ENCODE measurements at places on chromosomes 4 and X.

- DNase-seq = no peak
These were observed 93.3 kb downstream of the RASGEF1B start for GRCh38 chr4:81378386-81378785.

GRCh38 chr4:100100985-100101384 lies 89.3 kb downstream of the DDIT4L start:
- no peak for DNase-seq

DNA sequence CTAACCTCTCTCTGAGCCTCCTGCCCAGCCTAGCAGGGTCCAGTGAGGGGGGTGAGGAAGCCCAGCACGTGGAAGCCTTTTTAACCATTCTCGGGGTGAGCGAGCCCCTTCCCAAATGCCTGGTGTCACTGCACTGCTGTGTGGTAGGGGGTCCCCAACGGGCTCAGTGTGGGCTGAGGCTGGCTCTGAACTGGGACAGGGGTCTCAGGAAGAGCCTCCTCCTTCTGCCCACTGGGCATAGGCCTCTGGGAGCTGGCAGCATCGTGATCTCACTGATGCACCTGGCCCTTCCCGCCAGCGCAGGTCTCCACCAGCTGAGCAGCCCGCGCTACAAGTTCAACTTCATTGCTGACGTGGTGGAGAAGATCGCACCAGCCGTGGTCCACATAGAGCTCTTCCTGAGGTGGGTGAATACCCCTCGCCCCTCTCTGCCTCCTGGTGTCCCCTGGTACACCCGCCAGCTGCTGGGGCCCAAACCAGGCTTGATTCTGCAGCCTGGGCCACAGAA lies 12.6 kb downstream of the HTRA3 start:
- no peak for DNase-seq

GRCh38 chrX:26253526-26253925 lies 37.6 kb downstream of the MAGEB5 start:
- no peak for DNase-seq

DNA sequence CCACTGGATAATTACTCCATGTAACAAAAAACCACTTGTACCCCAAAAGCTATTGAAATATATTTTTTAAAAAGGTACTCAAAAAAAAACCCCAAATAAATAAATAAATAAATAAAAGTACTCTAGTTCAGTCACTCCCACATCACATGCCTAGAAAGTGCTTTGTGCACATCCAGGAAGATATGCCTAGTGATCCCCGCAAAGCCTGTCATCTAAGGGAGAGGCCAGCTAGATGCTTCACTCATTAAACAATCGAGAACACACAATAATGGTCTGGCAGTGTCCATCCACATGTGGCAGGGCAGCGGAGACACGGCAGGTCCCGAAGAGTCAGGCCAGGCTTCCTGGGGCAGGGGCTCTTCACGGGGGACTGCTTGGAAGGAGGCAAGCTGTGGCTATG lies 47.6 kb downstream of the RAB33B start:
- no peak for DNase-seq

DNA sequence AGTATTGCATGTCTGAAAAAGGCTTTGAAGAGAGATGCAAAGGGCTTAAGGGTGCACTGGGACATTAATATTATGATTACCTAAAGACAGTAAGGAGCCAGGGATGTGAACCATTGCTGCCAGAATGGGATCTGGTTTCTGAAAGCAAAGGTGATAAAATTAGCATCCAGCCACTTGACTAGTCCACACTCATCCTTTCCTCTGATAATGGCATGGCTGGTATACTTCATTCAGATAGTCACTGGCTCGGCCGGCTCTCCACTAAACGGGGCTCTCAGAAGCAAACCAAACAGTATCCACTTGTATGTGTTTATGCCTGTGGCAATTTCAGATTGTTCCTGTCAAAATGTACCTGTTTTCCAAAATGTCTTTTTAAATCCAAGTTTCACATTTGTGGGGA lies 46.4 kb downstream of the MAMLD1 start:
- DNase-seq = no peak

DNA sequence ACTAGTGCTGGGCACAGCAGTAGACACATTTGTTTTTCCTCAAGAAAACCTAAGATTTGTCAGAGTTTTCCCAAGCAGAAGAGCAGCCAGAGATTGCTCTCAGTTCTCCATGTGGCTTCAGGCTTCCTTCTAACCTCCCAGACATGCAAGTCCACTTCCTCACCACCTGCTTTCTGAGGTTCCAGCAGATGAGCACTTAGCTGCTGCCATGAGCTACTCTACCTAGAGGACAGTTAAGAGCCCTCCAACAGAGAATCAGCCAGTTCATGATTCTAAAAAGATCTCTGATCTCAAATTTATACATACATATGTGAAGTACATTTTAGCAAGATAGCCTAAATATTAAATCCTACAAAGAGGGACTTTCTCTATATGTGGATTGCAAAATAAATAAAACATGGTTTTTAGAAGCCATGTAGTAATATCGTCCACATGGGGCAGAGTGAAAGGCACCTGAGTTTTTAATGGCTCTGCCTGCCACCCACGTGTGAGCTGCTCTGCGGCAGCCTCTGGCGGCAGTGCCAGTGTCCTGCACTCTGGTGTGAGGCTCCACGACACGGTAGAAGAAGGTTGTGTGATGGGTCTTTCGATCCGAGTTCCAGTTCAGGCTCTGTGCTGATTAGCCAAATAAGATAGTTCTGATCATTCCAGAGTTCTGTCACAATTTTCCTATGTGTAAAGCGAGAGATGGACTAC lies 10.3 kb downstream of the CYP4V2 start:
- peak; percentile 58 for DNase-seq

DNA sequence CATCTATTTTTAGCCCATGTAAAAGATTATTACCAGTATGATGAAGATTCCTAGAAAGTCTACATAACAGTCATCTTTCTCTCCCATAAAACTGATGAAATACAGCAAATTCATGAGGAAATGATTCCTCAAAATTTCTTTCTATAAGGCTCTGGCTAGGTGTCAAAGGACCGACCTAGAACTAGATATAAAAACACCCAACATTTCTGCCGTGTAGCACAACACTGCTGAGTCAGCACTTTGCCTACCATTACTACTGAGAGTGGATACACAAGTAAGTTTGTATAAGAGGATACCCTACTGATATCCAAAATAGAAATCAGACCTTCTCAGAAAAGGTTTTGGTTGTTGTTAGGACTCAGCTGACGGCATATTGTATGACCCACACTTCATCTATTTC lies 24.7 kb downstream of the TMEM47 start:
- DNase-seq = no peak

DNA sequence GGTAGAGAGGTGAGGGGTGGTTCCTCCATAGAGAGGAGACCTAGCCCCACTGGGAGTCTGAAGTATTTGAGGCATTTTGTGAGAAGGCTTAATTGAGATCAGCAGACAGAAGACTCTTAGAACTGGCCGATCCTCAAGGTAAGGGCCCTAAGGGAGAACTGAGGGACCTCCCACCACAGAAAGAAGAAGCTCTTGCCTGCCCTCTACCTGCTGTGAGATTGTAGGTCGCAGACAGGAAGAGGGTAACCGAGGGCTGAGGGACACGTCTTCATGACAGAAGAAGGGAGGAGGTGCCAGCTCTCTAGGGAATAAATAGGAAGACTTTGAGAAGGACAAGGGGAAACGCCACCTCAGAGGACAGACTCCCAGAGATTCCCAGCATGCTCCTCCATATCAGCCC lies 24.1 kb upstream of the MAGEC1 start:
- no peak for DNase-seq

- DNase-seq = peak; percentile 72
These were observed 3.6 kb upstream of the LEF1 start for GRCh38 chr4:108172231-108172752.

GRCh38 chr4:171956678-171957077 lies 143.5 kb downstream of the GALNTL6 start:
- DNase-seq = no peak

DNA sequence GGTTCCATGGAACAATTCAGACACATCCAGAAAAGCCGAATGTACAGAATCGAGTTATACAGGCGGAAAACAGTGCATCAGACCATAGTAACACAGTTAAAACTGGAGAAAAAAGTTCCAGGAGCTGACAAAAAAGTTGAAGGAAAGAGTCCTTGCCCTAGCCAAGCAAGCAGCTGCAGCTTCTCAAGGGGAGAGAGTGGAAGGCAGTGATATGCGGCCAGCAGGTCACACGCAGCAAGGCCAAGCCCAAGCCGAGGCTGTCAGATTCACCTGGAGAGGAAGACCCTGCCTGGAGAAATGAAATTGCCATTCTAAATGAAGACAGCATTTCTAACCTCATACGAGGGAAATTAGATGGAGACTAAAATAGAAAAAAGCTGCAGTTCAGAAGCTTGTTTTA lies 55.8 kb downstream of the RGS12 start:
- no peak for DNase-seq

- DNase-seq = no peak
These were observed 7.5 kb downstream of the SEPTIN6 start for GRCh38 chrX:119685225-119686066.

GRCh38 chr4:128978985-128979384 lies 114.4 kb downstream of the SCLT1 start:
- no peak for DNase-seq

DNA sequence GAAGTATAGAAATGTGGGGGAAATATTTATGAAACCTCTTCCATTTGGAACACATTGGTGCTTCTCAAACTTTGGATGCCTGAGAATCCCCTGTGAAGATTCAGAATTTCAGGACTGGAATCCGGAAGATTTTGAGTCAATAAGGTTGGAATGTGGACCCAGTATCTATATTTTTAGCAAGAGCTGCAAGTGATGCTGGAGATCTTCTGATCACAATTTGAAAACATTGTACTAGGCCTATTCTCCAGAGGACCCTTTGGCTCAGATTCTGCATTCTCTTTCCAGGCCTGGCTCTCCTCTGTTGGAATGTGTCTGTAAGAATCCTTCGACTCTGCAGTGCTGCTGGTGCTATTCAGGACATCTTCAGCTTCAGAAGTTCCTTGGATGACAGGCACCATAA lies 2.4 kb upstream of the PKD2 start:
- no peak for DNase-seq

DNA sequence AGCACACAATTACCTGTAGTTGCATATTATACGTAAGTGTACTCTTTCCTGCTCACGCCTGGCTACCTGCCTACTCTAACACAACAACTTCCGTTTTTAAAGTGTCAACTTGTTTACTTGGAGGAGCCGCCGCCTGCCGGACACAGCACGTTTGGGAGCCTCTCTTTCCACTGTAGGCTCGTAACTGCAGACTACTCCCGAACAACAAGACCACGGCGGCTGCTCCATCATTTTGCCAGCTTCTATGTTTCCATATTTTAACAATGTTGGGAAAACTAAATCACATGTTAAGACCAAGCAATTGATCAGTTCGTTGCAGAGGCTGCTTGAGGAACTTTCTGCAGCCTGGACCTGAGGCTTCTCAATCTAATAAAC lies 841 bp downstream of the MTNR1A start:
- no peak for DNase-seq

- DNase-seq = no peak
These were observed 98.5 kb downstream of the RAP1GDS1 start for GRCh38 chr4:98359646-98360045.

DNA sequence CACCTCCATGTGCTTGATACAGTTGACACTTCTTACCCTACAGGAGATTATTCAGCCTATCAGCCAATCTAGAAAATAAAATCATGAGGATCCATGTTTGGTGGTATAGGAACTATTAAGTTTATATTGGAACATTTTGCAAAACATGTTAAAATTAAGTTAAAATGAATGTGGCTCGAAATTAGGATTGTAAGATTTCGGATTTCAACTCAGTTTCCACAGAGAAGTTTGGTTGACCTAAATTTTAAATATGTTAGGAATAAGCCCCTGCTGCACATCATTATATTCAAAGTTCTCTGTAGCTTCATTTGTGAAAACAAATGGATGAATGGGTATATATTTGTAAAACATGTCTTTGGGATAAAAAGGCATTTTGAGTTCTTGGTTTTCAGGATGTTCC lies at the start of gene RAB40A:
Gene RAB40A (minus strand): TSS at position 101 of the 400 bp plus-strand sequence. CDS start 18,733 bp downstream, outside the sequence.
- DNase-seq = no peak

DNA sequence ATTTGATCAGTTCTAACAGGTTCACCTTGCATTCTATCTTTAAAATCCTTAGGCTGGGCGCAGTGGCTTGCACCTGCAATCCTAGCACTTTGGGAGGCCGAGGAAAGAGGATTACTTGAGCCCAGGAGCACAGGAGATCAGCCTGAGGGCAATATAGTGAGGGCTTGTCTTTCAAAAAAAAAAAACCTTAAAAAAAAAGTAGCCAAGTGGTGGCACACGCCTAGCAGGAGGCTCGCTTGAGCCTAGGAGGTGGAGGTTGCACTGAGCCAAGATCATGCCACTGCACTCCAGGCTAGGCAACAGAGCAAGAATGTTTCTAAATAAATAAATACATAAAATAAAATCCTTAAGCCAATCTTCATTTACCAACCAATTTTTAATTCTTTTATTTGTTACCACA lies 75.6 kb downstream of the PRSS12 start:
- no peak for DNase-seq

DNA sequence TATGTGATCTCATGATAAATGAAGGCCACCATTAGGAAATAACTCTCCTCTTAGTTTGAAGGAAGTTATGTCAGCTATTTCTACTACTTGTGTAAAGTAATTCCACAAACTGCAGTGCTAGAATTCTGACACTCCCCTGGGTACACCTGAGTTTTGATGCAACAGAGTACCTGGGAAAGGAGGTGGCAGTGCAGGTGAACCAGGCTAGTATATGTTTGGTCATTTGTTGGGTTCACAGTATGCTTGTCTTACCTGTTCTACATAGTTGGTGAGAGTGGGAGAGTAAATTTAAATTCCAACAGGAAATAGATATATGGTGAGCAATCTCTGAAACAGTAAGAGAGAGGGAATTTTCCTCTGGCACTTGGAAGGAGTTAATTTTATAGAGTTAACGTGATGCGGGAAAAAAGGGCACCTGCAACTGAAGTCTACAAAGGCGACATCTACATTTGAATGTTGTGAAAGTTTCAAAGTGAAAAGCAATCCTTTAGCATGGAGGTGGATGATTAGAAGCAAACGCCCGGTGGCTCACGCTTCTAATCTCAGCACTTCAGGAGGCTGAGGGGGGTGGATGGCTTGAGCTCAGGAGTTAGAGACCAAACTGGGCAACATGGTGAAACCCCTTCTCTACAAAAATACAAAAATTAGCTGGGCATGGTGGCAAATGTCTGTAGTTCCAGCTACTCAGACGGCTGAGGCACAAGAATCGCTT lies 8.3 kb upstream of the SLC10A6 start:
- no peak for DNase-seq

DNA sequence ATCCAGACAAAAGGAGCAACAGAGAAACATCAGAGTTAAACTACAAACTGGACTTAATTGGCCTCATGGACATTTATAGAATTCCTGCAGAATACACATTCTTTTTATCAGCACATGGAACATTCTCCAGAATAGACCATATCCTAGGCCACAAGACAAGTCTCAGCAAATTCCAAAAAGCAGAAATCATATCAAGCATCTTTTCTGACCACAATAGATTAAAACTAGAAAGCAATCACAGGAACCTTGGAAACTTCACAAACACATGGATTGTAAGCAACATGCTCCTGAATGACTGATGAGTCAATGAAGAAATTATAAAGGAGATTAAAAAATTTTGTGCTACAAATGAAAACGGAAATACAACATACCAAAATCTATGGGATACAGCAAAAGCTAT lies 526.7 kb downstream of the PCDH7 start:
- DNase-seq = no peak

- no peak for DNase-seq
These were observed 47.8 kb downstream of the SLIT2 start for GRCh38 chr4:20299515-20299914.
